ENCODE measurements at places on chromosomes 7 and 10.
A peak's percentile ranks its signal among the peaks of the same experiment; 100 is the strongest.

- DNase-seq = no peak
Observed at GRCh38 chr7:123979876-123980275, 53.0 kb downstream of the TMEM229A start.

- DNase-seq = no peak
Observed at GRCh38 chr10:96072674-96073073, 29.3 kb downstream of the CCNJ start.

- DNase-seq = peak; percentile 81
Observed at GRCh38 chr10:131947631-131948347, 33.9 kb downstream of the BNIP3 start.

DNA sequence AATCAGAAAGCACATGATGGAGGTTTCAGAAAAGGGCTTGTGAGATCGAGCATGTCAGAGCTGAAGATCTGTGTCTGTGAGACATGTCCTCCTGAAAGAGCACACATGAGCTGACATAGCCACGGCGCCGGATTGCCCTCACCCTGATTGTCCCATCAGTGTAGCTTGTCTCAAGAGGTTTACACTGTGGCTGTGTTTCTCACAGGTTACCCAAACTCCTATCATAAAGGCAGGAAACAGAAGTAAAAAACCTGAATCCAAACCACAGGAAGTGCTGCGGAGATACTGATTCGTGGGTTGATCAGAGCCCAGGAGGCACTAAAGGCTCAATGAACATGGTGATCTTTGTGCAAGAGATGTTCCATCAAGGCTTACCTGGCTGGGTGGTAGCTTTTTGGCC is 3.9 kb upstream of the ATP6V0E2 start:
- DNase-seq = no peak

DNA sequence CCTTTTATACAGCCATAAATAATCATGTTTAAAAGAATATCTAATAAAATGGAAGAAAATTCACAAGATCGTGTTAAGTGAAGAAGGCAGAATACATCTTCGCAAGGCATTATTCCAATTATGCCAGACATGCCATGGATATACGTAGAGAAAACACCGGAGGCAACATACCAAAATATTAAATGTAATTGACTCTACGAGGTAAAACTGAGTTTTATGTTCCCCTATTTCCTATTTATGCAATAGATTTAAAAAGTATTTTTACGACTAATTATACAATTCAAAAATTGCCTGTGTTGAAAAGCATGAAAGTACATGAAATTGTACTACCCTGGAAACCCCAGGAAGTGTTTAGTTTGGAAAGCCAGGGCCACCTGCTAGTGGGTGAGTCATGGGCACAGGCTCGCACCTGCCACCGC is 936 bp upstream of the REPIN1 start:
- no peak for DNase-seq

DNA sequence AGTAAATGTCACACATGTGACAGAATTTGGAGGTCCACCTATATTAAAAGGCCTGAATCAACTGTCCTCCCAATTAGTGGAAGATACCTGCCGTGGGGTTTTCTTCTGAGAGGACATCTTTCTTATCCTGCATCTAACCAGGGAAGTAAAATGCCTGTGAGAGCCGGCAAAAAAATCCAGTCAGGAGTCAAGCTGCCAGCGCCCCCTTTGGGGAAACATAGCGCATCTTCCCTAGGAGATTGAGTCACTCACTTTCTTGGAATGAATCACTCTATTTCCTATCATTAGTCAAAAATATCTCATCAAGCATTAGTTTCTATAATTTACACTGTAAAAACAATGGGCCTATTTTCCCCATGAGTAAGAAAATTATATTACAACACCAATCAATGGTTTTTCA is 66.4 kb upstream of the ANK3 start:
- DNase-seq = no peak

DNA sequence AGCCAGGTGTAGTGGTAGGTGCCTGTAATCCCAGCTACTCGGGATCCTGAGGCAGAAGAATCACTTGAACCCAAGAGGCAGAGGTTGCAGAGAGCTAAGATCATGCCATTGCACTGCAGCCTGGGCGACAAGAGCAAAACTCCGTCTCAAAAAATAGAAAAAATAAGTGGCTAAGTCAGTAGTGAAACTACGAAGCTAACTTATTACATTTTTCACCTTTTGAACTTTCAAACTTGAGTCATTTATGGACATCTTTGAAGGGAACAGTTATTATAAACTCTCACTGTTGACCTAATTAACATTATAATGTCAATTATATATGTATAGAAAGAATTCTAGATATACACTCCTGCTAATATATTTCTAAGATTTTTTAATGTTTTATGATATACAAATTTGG is 541.5 kb upstream of the C7orf33 start:
- no peak for DNase-seq

GRCh38 chr7:64997927-64998391 is 7.1 kb upstream of the ZNF117 start:
- DNase-seq = no peak
